ENCODE measurements at places on chromosomes 6 and 20.

DNA sequence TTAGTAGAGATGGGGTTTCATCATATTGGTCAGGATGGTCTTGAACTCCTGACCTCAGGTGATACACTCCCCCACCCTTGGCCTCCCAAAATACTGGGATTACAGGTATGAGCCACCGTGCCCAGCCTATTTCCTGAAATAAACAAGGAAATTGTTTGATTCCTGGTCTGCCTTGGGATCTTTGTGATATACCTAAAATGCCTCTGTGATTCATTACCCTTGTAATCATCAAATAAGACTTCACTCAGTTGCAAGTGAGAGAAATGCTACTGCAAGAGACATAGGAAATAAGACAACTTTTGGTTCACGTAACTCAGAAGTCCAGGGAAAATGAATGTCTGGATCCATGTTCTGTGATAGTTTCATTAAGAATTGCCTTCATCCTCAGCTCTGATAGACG, 173.2 kb upstream of the MARCKS start:
- DNase-seq = no peak

- no peak for DNase-seq
Observed at GRCh38 chr20:35320396-35321126, 28.3 kb upstream of the FAM83C start.

DNA sequence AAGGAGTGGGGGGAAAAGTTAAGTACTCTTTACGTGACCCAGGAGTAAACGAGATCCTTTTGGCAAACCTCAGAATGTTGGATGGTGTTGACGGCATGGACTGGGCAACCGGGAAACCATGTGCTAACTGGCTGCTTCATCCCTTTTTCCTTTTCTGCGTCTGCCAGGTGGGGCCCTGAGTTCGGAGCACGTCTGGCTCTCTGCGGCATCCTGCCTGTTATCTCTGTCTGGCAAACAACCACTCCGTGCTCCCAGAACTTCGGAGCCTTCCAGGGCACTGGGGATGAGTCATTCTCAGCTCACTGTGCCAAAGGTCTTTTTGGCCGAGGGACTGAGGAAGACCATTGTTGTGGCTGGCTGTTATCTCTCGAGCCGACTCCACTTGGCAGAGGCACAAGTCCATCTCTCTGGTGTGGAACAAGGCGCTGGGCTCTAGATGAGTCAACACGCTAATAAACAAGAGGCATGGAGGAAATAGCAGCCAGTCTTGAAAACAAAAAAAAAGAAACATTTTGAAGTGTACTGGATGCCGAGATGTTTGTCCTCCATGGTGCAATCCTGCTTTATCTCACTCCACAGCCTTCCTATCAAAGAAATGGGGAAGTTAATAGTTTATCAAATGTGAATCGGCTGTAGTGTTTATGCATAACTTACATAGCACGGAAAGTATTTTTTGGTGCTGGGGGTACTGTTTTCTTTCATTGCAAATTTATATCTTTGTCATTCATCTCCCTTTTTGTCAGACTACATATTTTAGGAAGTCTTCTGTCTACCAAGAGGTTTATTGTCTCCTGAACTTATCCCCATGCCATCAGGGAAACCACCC, 64.6 kb upstream of the TXNDC5 start:
- DNase-seq = no peak

DNA sequence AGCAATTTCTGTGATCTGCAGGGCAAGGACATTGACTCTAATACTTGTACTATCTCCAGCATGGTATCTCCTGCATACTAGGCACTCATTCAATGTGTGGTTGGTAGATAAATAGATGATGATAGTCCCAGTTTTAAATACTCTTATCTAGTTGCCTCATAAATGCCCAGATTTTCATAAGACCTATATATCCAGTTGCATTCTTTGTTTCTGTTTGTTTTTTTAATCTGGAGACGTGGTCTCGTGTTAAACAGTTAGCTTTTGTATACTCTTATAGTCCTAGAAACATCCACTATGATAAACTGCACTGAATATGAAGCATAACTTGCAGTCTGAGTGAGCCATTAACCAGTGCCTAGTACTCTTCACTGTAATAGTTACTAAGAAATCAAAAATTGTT, 35.5 kb upstream of the SUMO4 start:
- no peak for DNase-seq

GRCh38 chr6:26216886-26217713, 129.9 kb downstream of the HFE start:
- DNase-seq = peak; percentile 70

GRCh38 chr6:2047855-2048254, 197.6 kb downstream of the GMDS start:
- no peak for DNase-seq

DNA sequence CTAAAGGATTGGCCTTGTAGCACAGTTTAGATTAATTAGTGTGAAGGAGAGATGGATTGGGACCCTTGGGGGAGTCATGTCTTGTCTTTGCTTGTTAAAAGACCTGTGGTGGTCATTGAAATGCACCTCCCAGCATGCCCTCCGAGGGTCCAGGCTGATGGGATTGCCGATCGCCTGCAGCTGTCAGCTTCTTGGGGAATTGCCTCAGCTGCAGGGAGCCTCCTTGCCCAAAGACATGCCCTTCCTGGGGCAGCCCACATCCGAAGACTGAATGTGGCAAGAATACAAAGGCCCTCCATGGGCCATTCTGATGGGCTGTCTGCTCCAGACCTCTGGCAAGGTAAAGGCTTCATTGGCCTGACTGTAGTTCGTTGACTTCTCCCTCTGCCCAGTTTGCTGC, 150.7 kb downstream of the FARS2 start:
- no peak for DNase-seq

DNA sequence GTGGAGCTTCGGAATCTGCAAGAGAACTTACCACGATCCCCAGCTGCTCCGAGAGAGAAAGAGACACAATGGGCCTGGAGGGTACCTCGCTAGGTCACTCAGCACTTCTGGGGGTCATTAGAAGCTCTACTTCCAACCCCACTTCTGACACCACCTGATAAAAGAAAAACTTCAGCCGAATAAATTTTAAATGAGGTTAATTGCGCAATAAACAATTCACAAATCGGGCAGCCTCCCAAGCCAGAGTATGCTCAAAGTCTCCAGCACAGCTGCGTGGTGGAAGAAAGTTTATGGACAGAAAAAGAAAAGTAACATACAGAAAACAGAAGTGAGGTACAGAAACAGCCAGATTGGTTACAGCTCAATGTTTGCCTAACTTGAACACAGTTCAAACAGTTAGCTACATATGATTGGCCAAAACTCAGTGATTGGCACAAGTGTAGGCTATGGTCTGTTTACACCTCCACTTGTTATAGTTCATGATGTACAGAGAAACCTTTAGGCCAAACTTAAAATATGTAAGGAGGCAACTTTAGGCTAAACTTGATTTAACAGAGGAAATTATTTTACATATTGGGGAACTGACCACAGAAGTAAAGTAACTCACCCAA, 52.6 kb downstream of the COL11A2 start:
- no peak for DNase-seq

DNA sequence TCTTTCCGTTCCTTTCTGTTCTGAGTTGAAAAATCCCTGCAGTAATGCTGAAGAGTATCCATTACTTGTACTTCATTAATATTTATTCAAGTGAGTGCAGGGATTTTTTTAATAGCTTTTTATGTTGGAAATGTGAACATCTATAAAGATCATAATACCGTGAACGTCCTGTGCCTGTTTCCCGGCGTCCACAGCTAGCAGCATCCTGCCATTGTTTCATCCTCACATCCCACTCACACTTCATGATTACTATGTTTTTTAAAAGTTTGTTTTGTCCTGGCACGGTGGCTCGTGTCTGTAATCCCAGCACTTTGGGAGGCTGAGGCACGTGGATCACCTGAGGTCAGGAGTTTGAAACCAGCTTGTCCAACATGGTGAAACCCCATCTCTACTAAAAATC, 54.3 kb downstream of the SASH1 start:
- DNase-seq = no peak

DNA sequence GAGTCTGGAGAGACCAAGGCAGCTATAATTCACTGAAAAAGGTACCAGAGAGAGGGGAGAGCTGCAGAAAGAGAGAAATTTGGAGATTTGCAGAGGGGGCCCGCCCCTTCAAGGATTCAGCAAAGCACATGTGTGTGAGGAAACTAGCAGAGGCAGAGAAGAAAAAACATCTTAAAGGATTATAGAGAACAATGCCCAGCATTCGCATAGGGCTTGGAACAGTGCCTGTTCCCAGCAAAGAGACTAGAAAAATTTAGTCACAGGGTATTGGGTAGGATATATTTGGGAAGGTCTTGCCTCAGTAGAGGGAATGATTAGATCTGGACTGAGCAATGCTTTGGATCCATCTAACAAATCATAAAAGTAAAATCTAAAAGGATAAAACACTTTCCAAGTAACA, 44.0 kb downstream of the SRPK1 start:
- DNase-seq = peak; percentile 50

GRCh38 chr20:9409981-9410380, 104.4 kb upstream of the LAMP5 start:
- DNase-seq = no peak

GRCh38 chr20:13611611-13612125, 27.1 kb downstream of the TASP1 start:
- DNase-seq = no peak

GRCh38 chr6:66930559-66931290, 1223.7 kb upstream of the EYS start:
- no peak for DNase-seq

- no peak for DNase-seq
Observed at GRCh38 chr20:62728028-62728780, 19.6 kb downstream of the NTSR1 start.

DNA sequence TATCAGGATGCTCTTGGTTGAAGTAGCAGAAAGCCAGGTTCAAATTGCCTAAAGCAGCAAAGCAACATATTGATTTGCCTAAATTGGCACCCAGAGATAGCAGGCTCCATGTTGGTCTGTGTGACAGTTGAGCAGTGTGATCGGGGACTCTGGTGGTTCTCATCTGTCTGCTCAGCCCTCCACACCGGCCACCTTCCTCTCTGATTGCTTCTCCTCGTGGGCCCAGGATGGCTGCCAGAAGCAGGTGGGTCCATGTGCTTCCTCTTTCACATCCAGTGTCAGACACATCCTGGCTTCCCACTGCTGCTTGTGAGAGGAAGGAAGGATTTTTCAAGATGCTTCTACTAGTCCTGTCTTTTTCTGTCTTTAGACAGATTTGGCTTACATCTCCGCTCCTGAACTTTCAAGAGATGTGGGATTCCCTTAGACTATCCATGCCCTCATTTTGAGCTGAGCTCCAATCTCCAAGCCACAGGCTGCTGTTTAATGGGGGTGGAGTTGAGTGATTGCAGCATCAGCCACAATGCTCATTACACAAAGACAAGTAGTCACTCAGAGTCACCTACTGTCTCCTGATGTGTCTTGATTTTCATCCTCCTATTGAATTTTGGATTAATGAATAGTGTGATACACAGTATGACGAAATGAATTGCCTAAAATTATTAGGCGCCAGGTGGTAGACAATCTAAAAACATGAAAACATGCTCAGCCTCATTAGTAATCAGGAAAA, 122.2 kb downstream of the ZDHHC14 start:
- DNase-seq = no peak

DNA sequence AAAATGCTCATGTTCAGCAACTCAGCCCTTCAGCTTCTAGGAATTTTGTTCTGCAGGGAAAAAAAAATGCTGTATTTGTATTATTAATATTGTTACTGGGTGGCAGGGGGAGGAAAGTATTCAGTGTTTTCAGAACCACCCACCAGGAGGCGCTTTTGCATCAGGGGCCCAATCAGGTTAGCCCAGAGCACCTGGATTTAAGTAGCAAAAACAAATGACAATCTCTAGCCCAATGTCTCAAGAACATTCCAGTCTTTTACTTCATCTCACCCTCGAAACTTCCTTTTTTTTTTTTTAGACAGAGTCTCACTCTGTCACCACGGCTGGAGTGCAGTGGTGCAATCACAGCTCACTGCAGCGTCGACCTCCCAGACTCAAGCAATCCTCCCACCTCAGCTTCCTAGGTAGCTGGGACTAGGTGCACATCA, 635 bp upstream of the C20orf203 start:
- DNase-seq = peak; percentile 76

- DNase-seq = peak; percentile 92
Observed at GRCh38 chr20:63973636-63974401, 4.1 kb upstream of the ZNF512B start.

DNA sequence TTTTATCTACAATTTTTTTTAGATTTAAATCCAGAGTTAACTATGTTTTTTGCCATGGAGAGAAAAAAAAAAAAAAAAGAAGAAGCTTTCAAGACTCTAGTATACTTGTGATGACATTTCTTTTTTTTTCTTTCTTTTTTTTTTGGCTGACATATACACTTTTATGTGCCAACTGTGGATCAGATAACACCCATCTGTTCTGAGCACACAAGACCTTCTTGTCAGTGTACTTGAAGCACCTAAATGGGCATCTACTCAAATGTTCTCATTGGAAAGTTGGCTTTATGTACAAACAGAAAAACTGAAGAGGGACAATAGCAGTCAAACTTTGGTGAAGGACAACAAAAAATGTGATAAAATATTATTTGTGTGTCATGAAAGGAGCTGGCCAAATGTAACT, 904.5 kb downstream of the GRIK2 start:
- DNase-seq = no peak

GRCh38 chr6:17492350-17492749, 99.0 kb downstream of the CAP2 start:
- DNase-seq = no peak

DNA sequence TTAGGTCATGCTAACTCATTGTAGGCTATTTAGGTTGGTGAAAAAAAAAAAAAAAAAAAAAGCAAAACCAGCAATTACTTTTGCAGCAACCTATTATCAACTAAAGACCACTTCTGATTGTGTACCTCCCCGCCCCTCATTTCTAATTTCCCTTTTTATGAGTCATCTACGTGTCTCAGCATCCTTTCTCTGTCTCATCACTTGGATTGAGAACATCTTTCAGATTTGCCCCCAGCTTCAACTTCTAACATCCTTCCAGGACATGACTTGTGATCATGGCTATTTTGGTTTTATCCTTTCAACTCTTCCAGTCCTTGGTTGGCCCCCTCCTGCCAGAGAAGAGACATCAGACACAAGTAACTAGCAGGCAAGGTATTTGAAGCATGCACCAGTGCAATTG, 156.7 kb upstream of the CCN2 start:
- DNase-seq = no peak

DNA sequence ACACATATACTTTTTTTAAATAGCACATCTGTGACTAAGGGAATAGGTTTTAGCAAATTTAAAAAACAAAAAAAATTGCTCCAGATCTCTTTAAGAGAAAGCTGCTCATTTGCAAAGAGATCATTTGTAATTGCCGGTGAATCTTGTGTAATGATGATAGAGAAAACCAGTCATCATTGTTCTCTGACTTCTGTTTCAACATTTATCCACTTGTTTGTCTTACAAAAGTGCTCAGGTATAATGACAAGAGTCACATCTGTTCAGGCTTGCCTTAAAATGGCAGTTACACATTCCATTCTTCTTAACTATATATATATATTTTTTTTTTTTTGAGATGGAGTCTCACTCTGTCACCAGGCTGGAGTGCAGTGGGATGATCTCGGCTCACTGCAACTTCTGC, 165.2 kb downstream of the AIG1 start:
- DNase-seq = no peak

GRCh38 chr20:14098261-14098660, 102.9 kb downstream of the MACROD2 start:
- no peak for DNase-seq

- no peak for DNase-seq
Observed at GRCh38 chr20:20304942-20305341, 63.0 kb upstream of the INSM1 start.

- DNase-seq = no peak
Observed at GRCh38 chr6:37990762-37991525, 171.4 kb downstream of the ZFAND3 start.
